ENCODE measurements at places on chromosomes 2 and 18.

- no peak for DNase-seq
Measured at GRCh38 chr2:133247631-133248030, 320.6 kb downstream of the NCKAP5 start.

- DNase-seq: no peak
Measured at GRCh38 chr2:120896901-120897300, 161.2 kb downstream of the GLI2 start.

DNA sequence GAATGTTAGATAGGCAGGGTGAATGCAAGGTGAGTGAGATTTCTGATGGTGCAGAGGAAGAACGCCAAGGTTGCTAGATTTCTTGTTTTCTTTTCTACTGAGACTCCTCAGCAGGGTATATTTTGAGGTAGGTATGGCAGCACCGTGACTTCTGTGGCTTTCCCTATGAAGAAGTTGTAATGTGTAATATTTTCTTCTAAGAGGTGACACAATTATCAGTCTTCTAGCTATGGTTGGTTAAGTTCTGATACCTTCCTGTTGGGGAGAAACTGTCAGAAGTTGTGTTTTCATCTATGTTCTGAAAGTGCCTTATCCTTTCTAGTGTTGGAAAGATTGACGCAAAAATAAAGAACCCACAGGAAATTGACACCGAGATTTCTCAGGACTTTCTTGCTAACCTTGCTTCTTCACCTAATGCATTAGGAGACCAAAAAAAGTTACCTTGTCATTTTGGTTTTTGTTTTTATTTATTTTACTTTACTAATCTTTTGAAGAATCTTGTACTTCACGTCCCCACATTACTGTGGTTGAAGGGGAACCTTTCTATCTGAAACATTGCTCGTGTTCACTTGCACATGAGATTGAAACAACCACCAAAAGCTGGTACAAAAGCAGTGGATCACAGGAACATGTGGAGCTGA lies 11.9 kb downstream of the IL18R1 start:
- peak; percentile 78 for DNase-seq

- DNase-seq: peak; percentile 28
Measured at GRCh38 chr2:54394392-54394791, 61.7 kb upstream of the SPTBN1 start.

Data from activated CD4-positive, alpha-beta T cell treated with anti-CD3 and anti-CD28 coated beads, Interleukin-2, Interleukin-6, amounts not matched to agents 100 ng/mL and 50 ng/mL, durations not matched to agents 16 hours and 8 hours (primary cell).